ENCODE measurements at places on chromosomes 5 and 9.
A peak's percentile ranks its signal among the peaks of the same experiment; 100 is the strongest.

DNA sequence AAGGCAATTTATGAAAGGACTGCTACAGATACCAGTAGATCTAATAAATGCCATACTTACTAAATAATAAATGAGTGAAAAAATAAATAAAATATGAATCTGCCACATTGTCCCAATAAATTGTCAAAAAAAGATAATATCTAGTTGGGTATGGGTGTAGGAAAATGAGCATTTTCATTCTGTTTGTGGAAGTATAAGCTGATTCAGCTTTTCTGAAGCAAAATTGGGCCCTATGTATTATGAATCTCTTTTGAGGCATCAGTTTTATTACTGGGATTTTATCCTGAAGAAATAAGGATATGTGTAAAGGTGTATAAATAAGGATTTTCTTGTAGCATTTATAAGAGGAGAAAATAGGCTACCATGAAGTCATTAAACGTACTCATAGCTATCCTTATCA, 46.1 kb downstream of the CAVIN4 start:
- DNase-seq: no peak

DNA sequence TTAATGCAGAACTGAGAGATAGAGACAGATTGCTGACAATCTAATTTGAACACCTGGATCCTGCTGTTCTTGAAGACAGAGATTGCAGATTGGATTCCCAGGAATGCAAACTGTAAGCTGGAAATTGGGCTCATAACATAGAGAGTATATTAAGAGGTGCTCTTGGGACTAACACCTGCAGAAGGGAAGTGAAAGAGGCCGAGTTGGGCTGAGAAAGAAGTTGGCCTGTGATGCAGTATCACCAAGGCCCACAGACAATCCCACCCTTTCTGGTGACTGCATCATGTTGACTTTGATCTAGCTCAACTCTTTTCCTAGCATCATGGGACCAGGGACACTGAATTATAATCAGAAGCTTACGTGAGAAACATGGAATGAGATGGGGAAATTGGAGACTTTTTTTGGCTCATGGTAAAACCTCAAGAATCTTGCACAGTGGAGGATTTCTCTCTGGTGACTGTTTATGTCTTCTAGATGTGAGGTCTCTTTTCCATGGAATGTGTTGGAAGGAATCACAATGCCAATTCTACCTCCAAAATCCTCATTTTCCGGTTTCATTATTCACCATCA, 36.5 kb upstream of the NUDT12 start:
- peak; percentile 42 for DNase-seq

GRCh38 chr5:130693509-130693908, 471.5 kb downstream of the HINT1 start:
- DNase-seq: no peak

- peak; percentile 84 for DNase-seq
Measured at GRCh38 chr5:167754501-167755021, 536.9 kb upstream of the WWC1 start.

- DNase-seq: no peak
Measured at GRCh38 chr5:179110528-179110927, 50.4 kb downstream of the ZNF354C start.

DNA sequence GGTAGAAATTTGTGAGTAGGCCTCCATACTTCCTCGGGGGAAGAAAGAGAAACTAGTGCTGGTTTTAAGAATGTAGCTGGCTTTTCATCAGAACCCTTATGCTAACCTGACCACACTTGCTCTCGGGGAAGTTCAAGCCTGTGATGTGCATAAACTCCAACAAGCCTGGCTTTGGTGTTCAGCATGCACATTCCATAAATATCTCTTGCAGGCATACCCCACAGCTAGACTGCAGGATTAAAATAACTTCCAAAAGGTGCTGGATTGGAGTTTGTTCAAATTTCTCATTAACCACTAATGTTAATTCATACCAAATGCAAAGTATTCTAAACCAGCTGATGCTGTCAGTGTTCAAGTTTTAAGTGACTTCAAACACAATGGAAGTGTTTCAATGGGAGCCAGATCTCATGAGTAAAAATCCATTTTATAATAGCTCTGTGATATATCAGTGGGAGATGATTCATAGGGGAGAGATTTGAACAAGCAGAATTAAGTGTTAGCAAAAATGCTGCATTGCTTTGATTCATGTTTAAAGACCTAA, 79.4 kb downstream of the NPR3 start:
- DNase-seq: peak; percentile 65

- no peak for DNase-seq
Measured at GRCh38 chr5:32498484-32498883, 53.9 kb upstream of the ZFR start.

- DNase-seq: peak; percentile 98
Measured at GRCh38 chr9:20622330-20623020, at the start of gene MLLT3. Gene MLLT3, minus strand, starts transcription at chr9:20622499.

DNA sequence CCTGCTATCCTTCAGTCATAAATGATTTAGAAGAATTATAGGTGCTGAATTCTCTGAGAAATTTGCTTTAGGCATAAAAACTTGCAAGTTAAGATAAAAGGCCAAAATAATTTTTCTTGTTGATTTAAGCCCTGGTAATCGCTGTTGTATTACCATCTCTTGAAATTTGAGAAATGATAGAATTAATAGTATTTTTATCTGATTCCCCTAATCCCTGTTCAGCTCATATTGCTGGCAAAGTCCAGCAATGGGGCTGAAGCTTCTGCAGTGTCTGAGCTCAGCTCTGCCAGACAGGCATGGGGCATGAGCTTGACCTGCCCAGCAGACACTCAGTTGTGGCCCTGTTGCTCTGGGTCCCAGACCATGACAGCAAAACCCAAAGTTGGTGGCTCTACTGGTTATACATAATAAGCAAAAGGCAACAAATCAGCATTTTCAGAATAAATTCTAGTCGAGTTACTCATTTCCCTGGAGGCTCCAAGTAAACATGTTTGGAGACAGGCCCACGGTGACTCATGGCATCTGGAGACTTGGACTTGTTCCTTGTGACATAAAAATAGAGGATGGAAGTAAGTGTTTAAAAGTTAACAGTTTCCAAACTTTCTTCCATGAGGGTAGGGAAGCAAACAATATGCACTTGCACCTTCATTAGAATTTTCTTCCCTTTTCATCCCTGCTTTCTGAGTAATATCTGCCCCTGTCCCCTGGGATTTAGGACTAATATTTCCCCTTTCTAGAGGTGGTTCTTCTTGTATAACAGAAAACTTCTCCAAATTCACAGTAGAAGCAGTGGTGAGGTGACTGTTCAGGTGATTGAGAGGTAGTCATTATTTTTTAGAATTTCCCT, 60.2 kb upstream of the SLC2A8 start:
- DNase-seq: peak; percentile 97

- peak; percentile 72 for DNase-seq
Measured at GRCh38 chr5:62306896-62307689, 1.1 kb downstream of the KIF2A start.

- DNase-seq: peak; percentile 14
Measured at GRCh38 chr5:65261499-65261898, 220.2 kb downstream of the ADAMTS6 start.

DNA sequence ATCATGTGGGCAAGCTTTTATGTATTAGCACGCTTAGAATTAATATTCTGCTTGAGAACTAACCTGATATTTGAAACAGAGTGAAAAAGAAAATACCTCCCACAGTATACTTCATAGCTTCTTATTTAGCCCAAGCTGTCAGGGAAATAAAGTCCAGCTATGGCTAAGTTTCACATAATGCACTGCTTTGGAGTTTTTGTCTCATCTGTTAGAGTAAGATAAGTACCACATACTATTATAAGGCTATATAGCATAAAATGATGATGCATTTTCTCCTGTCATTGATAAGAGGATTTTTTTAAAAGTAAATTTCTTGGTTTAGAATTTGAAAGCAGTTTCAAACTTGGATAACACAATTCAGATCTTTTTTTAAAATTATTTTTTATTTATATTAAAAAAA, 2.4 kb upstream of the ANKDD1B start:
- DNase-seq: no peak

GRCh38 chr5:34022121-34022705, 14.4 kb upstream of the AMACR start:
- peak; percentile 74 for DNase-seq

All from GM23248 (cell line).